ENCODE measurements at places on chromosomes 5 and 9. TPM values are rescaled to one million over a fixed set of nuclear protein-coding genes. Genes with fewer than 3 reads are reported as not detected.

- no peaks in the 10 kb centered on the region for H3K27me3 ChIP-seq
- no peak overlapping the region for H3K27ac ChIP-seq
- H3K36me3 ChIP-seq, result peaks cover 34% of the 10 kb centered on the region
- no peak overlapping the region for H3K4me3 ChIP-seq
Observed at GRCh38 chr5:143600396-143601075, 197.1 kb upstream of the NR3C1 start.

- H3K27ac ChIP-seq, result no peak overlapping the region
- no peak for DNase-seq
- H3K4me3 ChIP-seq, result no peak overlapping the region
- peaks cover 2% of the 10 kb centered on the region for H3K4me1 ChIP-seq
- H3K27me3 ChIP-seq, result peaks cover 1% of the 10 kb centered on the region
- no peaks in the 10 kb centered on the region for H3K36me3 ChIP-seq
Observed at GRCh38 chr5:96253140-96253539, 179.9 kb downstream of the PCSK1 start.

CCNJL gene
- total RNA-seq, result not detected

DNA sequence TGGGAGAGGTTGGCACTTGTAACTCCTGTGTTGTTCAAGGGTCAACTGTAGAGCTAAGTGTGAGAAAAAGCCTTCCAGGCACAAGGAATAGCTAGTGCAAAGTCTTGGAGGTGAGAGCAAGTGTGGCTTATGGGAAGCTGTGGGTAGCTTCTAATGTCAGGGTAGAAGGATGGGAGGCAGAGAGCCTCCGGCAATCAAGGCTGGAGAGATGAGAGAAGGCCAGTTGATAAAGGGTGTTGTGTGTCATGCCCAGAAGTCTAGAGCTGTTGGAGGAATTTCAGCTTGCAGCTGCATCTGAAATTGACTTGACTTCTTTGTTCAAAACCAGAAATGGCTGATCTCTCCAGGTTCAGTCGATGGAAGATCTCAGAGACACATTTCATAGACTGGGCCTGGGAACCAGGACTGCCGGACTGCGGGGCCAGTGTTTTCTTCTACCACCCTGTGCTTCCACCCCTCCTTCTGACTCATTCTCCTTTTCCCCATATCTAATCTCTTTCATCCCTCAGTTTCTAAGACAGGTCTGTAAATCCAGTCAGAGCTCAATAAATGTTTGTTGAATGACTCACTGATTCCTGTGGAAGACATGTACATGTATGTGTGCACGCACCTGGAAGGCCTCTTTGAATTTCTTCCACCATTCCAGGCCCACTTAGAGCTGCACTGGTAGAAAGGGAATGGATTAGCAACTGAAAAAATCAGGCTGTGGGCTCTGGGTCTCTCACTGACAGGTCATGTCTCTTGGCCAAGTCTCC is 67.8 kb upstream of the KLF4 start:
- H3K27me3 ChIP-seq, result no peaks in the 10 kb centered on the region
- no peak overlapping the region for H3K27ac ChIP-seq
- H3K4me3 ChIP-seq, result no peak overlapping the region
- no peaks in the 10 kb centered on the region for H3K4me1 ChIP-seq
- no peak for DNase-seq

DNA sequence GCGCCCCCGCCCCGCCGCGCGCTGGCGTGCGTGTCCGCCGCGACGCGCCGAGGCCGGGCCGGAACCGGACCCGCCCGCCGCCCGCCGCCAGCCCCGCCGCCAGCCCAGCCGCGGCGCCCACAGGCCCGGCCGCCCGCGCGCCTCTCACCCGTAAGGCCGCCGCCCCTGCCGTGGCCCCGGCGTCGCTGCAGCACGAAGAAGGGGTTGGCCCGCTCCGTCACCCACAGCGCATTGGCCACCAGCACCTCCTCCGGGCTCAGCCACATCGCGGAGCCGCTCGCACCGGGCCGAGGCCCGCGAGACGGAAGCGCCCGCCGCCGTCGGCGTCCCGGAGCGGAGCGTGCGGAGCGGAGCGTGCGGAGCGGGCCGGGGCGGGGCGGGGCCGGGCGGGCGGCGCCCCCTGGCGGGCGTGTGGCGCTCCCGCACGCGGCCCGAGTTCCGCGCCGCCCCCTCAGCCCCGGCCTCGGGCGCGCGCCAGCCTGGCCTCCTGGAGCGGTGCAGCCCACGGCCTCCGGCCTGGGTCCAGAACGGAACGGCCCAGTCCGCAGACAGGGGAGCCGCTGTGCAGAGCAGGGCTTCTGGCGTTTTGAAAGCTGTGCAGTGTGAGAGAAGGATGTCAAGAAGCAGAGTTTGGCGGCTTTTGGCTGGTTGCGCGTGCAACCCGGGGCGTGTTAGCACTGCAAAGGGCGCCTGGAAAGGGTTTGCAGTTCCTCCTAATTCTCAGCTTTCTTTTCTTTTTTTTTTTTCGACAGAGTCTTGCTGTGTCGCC is at the start of gene TBC1D9B:
TBC1D9B (minus strand) TSS at position 342 of the 769 bp plus-strand sequence; CDS start at position 266, 76 bp downstream.
- H3K27me3 ChIP-seq, result no peaks in the 10 kb centered on the region

TAS2R1 gene
- not detected for total RNA-seq

- no peak for DNase-seq
- no peak overlapping the region for H3K27ac ChIP-seq
- no peak overlapping the region for H3K4me3 ChIP-seq
- H3K27me3 ChIP-seq, result no peaks in the 10 kb centered on the region
- H3K4me1 ChIP-seq, result no peaks in the 10 kb centered on the region
Observed at GRCh38 chr5:111950660-111951059, 193.7 kb upstream of the NREP start.

DNA sequence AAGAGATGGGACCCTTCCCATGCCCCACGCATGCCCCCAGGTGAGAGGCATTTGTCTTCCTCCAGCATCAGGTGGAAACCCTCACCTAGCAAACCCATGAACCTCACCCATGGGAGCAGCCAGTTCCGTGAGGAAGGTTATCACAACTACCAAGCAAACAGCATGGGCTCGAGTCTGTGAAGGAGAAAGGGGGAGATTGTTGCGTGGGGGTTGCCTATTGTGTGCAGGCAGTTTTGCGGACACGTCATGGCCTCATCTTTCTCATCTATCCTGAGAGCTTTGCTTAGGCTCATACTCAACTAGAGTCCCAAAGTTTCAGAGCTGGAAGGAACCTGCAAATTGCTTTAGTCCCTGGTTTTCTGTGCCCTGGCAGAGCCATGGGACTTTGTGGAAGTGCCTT is 73.6 kb upstream of the TGFBR1 start:
- H3K4me3 ChIP-seq, result no peak overlapping the region
- H3K36me3 ChIP-seq, result no peaks in the 10 kb centered on the region
- no peak for DNase-seq
- peaks cover 34% of the 10 kb centered on the region for H3K4me1 ChIP-seq
- peaks cover 11% of the 10 kb centered on the region for H3K27me3 ChIP-seq

NR5A1 gene
- not detected for total RNA-seq
